ENCODE measurements at places on chromosomes 1 and 21.
A peak's percentile ranks its signal among the peaks of the same experiment; 100 is the strongest.

- no peak for DNase-seq
Measured at GRCh38 chr1:201773764-201774163, 55.2 kb upstream of the IPO9 start.

DNA sequence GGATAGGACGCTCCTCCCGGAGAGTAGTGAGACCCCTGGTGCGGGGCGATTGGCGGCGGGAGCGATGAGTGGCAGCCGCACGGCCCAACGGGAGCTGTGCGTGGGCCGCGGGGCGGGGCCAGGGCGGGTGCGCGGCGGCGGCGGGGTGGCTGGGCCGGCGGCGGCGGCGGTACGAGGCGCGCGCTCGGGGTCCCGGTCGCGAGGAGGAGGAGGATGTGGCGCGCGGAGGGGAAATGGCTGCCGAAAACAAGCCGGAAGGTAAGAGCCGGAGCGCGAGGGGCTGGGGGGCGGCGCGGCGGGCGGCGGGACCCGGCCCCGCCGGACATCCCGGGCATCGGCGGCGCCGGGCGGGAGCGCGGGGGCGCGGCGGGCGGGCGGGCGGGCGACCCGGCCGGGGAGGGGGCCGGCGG is at the start of gene CAMTA1:
Gene CAMTA1, plus strand, starts transcription at position 137 of the 410 bp plus-strand sequence. Its CDS starts 77 bp downstream, at position 214.
- no peak for DNase-seq

DNA sequence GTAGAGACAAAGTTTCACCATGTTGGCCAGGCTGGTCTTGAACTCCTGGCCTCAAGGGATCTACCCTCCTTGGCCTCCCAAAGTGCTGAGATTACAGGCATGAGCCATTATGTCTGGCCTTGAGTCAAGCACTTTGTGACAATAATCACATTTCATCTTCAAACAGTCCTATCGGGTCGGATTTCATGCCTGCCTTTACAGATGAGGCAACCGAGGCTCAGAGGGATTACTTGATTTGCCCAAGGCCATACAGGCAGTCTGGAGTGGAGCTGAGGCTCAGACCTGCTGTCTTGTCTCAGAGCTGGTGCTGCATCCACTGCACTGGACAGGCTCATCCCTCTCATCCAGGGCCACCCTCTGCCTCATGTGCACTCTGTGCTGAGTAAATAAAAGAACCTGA is 26.6 kb downstream of the FAM151A start:
- DNase-seq, result no peak

DNA sequence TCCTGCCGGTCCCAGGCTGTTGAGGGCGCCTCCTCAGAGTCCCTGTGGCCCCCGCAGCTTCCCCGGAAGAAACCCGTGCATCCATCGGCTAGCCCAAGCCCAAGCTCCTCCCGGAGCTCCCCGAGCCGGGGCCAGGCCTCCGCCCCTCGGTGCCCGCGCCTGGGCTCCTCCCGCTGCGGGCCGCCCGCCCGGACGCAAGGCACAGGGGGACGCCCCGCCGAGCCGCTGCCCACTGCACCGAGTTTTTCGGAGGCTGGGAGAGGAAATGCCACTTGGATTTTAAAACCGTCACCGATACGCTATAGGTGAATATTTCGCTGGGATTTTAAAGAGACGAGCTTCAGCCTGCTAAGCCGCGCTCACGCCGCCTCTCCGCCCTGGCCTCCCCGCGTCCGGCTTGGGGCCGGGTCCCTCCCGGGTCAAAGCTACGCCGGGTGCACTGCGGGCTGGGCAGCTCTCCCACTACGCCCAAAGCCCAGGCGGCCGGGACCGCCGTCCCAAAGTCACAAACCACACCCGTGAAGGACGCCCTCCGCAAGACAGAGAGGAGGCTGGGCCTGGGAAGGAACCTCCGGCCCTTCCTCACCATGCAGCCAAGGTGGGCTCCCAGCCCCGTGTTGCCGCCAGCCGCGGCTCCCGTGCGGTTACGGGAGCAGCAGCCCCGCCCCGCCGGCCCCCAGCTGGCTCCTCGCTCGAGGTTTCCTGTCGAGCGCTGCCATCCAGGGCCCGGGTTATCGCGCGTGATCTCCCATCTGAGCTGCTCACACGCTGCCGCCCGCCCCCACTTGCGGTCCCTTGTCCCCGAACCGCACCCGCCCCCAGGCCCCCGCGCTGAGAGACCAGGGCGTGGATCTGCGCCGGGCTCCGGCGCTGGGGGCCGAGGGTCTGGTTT is 63.2 kb downstream of the CD247 start:
- peak; percentile 87 for DNase-seq

- DNase-seq, result no peak
Measured at GRCh38 chr1:170623171-170623570, 40.8 kb upstream of the PRRX1 start.

- DNase-seq, result no peak
Measured at GRCh38 chr1:57451516-57451915, 27.7 kb upstream of the DAB1 start.

DNA sequence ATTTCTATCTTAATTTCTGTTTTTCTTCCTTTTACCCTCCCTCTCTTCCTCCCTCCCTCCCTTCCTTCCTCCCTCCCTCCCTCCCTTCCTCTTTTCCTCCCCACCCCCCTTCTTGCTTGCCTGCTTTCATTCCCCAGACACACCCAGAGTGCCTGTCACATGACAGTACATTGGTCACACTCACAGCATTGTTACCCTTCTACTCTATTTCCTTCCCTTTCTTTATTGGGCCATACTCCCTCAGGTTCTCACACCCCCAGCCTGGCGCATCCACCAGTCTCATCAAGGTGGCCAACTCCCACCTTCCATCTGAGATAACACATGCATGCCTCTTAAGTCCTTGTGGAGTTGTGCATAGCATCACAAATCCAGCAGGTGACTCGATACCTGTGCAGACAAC is 10.9 kb downstream of the TMPRSS3 start:
- no peak for DNase-seq

- no peak for DNase-seq
Measured at GRCh38 chr1:205374210-205375078, 17.7 kb upstream of the KLHDC8A start.

DNA sequence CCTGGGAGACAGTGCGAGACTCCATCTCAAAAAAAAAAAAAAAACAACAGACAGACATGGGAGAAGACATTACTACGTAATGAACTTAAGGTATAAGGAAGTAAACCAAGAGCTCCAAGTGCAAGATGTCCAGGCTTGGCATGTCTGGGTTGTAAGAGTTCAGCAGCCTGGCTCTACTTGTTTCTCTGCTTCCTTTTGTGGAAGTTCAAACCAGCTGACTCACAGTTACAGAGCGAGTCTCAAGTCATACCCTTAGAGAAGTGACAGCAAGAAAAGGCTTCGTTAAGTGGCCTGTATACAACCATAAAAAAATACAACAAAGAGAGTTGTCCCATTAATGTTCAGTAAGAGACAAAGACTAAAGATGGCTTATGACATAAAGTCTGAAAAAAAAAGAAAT is 1.3 kb downstream of the RIT1 start:
- DNase-seq, result peak; percentile 17

GRCh38 chr1:221564891-221565290 is 177.0 kb downstream of the DUSP10 start:
- DNase-seq, result no peak

DNA sequence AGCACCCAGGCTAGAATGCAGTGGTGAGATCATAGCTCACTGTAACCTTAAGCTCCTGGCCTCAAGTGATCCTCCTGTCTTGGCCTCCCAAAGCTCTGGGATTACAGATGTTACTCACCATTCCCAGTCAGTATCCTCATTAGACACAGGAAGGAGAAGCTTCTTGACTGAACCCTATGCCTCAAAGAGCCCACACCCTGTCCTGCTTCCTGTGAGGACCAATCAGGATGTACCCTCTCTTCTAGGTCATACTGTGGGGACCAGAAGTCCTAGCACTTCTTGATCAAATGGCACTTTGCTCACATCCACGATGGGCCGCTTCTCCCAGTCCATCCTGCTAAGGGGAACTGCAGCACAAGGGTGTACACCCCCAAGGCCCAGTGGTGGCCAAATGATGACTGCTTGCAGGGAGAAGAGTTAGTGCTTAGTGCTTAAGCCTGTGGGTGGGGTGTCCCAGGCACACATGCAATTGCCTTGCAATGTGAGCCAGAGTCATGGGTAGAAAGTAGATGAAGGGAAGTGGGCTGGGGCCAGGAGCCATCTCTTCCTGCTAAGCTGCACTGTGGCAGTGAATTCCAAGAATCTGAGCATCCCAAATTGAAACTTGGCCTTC is 9.8 kb downstream of the CD34 start:
- DNase-seq, result no peak

- DNase-seq, result no peak
Measured at GRCh38 chr1:65449214-65449823, 28.9 kb downstream of the LEPR start.

DNA sequence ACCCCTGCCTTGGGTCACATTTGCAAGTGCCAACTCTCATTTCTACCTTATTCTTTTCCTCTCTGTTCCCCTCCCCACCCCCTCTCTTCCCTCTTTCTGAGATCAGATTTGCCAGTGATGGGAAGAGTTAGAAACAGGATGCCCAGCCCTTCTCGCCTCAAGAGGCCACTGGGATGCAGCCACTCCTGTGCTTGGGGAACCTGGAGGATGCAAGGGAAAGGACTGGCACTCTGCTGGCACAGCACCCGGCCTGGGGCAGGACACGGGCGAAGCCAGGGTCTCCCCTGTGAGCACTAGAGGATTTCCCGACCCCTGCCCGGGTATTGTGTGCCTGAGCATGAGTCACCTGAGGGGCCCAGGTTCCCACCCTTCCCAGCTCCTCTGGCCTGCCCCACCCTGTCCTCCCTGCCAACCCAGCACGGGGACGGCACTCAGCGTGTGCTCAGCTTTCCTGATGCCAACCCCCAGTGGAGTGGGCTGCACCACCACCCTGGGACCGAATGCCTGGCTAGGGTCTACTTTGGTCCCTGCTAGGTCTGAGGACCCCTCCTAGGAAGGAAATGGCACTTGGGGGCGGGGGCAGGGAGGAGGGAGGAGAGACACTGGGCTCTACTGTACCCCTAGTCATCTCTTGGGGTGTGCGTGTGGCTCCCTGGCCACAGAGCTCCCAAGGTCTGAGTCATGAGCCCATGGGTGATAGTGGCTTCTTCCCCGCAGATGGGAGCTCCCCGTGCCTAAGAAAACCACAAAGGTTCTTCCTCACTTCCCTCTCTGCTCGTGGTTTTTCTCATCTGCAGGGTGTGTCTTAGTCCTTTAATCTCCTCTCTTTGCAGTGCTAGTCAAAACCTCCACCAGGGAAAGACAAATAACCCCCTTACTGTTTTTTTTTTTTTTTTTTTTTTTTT is 12.4 kb downstream of the LMNA start:
- peak; percentile 88 for DNase-seq

DNA sequence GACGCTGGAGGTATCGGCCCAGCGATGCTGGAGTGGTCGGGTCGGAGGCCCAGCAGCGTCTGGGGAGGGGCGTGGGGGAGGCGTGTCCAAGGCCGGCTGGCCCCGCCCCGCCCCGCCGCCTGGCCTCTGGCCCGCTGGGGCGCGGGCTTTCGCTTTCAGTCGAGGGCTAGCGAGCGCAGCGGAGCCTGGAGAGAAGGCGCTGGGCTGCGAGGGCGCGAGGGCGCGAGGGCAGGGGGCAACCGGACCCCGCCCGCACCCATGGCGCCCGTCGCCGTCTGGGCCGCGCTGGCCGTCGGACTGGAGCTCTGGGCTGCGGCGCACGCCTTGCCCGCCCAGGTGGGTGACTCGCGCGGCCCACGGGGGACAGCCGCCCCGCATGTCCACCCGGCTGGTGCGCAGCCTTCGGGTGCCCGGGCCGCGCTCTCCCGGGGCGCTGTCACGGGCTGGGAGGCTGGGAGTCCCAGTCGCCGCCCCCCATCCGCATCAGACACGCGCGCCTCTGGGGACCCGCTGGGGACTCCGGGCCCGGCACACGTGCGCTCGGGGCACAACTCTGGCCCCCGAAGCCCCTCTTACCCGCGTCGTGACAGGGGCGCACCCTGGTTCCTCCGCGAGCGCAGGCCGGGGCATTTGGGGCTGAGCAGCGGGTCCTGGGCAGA is at the start of gene TNFRSF1B:
Gene TNFRSF1B, plus strand, starts transcription at position 158 of the 659 bp plus-strand sequence. Its CDS starts 101 bp downstream, at position 259.
- peak; percentile 78 for DNase-seq

DNA sequence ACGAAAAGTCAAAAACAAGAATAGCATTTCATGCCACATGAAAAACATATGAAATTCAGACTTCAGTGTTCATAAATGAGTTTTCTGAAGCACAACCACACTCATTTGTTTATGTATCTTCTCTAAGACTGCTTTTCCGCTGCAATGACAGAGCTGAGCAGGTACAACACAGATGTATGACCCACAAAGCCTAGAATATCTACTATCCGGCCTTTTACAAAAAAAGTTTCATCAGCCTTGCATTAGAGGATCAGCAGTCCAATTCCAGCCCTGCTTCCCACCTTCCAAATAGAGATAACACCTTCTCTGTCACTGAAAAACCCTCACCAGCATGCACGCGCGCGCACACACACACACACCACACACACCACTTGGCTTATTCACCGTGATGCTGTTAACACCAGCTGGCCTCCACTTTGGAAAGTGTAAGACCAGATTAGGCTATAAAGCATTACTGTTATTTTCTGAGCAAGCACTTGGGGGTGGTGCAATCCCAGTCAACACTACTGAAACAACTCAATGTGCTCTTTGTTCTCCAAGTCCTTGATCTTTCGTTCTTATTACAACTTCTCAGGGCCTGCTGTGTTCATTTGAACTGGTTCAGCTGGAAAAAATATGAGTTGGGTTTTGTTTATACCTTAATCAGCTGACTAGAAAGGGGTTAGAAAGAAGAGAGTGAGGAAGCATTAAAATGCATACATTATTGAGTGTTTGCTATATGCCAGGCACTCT is 90.0 kb downstream of the GLUL start:
- DNase-seq, result no peak

GRCh38 chr1:155776414-155776813 is 80.6 kb downstream of the GON4L start:
- no peak for DNase-seq

DNA sequence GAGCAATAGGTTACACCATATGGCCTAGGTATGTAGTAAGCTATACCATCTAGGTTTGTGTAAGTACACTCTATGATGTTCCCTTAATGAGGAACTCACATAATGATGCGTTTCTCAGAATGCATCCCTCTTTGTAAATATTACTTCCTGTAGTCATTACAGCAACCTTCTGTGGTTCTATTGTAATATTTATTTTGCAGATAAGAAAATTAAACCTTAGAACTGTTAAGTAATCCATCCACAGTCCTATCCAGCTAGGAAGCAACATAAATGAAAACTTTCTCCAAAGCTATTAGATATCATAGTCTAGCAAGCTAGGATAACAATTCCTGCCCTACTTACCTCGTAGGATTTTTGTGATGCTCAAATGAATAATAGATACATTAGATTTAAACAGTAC is 88.7 kb downstream of the WLS start:
- DNase-seq, result no peak

DNA sequence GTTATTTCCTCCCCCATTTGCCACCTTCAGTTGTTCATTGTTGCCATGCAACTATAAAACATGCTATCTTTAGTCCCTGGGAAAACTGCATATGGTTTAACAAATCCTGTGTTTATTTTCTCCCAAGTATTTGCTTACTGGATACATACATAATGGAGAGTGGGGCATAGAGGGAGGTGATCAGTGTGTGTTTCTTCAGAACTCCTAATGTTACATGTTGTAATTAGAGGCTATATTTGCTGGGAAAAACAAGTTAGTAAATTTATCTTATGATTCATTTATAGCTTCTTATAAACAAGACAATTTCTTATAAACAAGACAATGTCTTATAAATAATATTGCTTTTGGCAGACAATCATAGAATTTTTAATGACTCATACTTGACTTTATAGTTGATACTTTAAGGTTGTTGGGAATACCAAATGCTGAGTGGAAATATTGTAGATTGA is 7.3 kb upstream of the GIPC2 start:
- DNase-seq, result no peak

Measured in CD4-positive, alpha-beta T cell treated with Interleukin-17A for 4 hours (primary cell).